MG63 (cell line): ENCODE measurements at places on chromosomes 2 and 18.

DNA sequence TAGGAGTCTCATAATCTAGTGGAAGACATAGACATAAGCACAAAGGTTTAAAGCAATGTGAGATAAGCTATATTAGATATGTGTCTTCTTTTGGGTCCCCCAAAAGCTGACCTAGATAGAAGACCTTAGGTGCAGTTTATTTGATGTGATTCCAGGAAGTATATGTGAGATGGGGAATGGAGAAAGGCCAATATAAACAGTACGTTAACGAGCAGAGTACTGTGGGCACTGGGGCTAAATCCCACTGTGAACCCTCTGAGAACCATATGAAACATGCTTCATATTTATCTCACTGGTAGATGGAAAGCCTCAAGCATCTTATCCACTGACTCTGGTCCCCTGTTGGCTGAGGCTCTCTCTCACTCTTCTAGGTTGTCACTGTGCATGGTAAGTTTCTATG, 62.6 kb upstream of the ZC3H15 start:
- no peak for DNase-seq

GRCh38 chr2:229392196-229392595, 121.1 kb upstream of the PID1 start:
- no peak for DNase-seq

GRCh38 chr2:222146488-222146887, 152.3 kb downstream of the PAX3 start:
- DNase-seq, result no peak

DNA sequence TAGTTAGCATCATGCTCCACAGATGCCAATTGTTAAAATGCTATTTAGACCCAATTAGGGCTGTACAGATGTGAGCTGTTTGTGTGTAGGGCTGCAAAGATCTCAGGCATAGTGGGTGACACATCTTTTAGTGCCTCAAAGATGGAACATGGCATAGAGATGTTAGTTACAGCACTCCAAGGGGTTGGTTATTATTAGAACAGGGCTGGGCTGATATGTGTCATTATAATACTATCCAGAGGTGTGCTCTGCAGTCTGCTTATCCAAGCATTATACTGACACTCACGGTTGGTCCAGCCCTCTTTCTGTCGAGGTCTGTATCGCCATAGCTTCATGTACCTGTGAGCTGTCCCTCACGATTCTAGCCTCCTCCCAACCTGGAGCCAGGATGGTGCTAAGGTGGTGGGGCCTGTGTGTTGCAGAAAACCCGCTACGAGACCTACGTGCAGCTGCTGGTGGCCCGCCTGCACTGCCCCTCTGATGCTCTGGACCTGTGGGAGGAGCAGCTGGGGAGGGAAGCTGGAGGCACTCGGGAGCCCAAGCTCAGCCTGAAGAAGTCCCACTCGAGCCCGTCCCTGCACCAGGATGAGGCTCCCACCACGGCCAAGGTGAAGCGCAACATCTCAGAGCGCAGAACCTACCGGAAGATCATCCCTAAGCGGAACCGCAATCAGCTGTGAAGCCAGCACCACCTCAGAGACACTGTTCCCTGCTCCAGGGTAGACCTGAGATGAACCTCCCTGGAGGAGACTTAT, 27.1 kb downstream of the PSD4 start:
- DNase-seq, result no peak

DNA sequence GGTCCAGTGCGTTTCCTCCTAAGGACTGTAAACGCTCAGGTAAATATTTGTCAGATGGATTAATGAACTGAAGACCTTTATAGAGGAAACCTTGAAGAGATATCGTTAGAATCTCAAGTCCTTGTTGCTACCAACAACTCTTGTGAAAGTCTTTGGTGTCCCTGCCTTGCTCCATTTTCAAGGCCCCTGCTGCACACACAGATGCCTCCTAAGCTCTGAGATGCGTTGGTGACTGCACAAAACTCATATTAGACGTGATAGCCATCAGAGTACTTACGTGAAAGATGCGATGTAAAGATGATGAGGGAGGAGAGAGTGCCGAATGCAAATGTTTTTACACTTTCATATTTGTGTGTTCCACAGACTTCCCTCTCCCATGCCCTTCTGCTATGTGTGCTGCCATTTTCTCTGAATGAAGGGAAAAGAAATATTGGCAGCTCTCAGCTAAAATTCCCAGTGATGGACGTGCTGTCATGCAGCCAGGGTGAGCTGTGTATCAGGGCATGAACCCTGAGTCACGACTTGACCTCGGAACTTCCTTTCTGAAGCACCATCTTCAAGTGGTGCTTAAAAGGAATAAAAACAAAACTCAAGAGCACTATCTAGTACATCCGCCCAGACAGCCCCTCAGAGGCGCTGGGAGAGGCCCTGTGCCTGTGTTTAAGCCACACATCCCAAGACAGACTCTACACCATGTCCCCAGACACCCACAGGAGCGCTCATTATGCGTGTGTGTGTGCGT, 117.4 kb downstream of the FAM210A start:
- peak; percentile 18 for DNase-seq

DNA sequence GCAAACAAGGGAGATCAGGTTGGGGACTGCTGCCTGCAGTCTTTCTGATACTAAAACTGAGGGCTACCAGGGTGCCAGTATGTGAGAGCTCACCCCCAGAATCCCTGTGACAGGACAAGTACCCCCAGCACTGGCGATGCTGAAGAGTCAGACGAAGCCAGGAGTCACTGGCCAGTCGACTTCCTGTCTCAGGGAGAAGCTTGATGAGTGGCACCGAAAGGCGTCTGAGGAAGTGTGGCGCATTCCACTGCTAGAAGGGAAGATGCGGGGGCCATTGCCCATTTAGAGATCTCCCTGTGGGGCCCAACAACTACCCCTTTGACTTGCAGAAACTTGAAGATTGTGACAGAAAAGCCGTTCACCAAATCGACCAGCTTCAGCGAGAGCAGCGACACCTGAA, 22.0 kb downstream of the MXD1 start:
- DNase-seq, result no peak
